ENCODE measurements at places on chromosomes 7 and 10.

DNA sequence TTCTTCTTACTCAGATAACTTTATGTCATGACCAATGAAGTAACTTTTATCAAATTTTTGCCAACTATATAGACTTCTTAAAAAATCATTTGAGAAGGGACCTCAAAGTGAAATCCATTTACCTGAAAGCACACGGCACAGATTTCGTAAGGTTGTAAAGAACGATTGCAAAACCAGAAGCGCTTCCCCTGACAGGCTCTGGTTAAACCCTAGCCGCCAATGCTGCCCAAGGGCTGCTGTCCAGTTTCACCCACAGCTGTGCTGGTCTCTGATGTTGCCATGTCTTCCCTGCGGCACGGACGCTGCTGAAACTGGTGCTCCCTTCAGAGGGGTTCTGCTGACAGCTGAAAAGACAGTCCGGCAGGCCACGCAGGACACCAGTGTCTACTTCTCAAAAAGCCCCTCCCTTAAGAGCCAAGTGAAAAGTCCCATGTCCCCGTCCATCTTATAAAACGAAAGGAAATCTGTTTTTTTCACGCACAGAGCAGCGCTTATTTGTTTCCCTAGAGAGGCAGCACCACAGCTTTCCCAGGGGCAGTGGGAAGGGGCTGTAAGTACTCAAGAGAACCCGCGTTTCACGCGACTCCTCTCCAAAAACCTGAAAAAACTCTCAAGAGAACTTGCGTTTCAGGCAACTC, 32.5 kb downstream of the GNA12 start:
- no peak for DNase-seq

DNA sequence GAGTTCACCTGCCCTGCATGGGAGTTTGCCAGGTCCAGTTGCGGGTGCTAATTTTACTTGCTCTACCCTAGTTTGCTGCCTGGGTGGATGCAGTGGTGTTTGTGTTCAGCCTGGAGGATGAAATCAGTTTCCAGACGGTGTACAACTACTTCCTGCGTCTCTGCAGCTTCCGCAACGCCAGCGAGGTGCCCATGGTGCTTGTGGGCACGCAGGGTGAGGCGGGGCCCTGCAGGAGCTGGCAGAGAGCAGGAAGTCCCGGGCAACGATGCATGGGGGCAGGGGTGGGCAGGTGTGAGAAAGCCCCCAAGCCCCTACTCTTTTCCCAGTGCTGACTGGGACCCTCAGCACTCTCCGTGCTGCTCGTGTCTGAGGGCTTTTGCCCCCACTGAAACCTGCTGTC, 31.3 kb downstream of the AGAP3 start:
- DNase-seq = no peak

GRCh38 chr10:86693721-86694369, 25.5 kb downstream of the LDB3 start:
- DNase-seq = peak; percentile 76

GRCh38 chr7:44087911-44088838, 5.8 kb upstream of the POLM start:
- DNase-seq = no peak

DNA sequence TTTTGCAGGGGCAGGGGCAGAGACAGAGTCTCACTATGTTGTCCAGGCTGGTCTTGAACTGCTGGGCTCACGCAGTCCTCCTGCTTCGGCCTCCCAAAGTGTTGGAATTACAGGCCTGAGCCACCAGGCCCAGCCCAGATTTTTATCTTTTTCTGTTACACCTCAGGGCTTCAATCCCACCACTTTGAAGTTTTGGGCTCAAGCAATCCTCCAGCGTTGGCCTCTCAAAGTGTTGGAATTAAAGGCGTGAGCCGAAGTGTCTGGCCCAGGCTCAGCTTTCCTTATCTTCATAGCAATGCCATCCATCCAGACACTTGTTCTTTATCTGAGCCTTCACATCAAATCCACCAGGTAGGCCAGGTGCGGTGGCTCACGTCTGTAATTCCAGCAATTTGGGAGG, 4.1 kb downstream of the TAF6 start:
- DNase-seq = no peak
